ENCODE measurements at places on chromosomes 2 and 18.

DNA sequence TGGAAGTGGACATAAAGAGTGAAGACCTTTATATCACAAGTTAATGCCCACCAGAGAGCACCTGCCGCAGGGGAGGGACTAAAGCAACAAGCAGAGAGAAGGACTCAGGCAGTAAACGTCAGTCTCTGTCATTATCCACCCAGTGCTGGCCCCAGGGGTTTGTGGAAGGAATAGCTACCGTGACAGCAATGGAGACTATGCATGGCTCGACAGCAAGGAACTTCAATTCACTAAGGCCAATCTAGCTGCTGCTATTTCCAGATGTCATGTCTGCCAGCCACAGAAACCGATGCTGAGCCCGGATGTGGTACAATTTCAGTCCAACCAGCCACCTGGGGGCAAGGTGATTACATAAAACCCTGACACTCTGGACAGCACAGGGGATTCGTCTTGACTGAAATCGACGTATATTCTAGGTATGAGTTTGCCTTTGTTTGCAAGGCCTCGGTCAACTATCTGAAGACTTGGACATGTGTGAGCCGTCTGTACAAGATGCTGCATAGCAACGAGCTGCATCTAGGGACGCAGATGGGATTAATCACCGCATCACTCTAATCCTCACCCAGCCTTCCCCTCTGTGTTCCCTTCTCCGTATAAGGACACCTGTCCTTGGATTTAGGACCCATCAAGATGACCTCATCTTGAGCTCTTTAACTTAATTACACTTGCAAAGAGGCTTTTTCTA lies 154.1 kb upstream of the SH3BP4 start:
- no peak for DNase-seq

DNA sequence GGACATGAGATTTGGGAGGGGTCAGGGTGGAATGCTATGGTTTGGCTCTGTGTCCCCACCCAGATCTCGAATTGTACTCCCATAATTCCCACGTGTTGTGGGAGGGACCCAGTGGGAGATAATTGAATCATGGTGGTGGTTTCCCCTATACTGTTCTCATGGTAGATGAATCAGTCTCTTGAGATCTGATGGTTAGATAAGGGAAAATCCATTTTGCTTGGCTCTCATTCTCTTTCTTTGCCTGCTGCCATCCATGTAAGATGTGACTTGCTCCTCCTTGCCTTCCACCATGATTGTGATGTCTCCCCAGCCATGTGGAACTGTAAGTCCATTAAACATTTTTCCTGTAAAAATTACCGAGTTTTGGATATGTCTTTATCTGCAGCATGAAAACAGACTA lies 80.9 kb upstream of the GALNT5 start:
- DNase-seq, result no peak

DNA sequence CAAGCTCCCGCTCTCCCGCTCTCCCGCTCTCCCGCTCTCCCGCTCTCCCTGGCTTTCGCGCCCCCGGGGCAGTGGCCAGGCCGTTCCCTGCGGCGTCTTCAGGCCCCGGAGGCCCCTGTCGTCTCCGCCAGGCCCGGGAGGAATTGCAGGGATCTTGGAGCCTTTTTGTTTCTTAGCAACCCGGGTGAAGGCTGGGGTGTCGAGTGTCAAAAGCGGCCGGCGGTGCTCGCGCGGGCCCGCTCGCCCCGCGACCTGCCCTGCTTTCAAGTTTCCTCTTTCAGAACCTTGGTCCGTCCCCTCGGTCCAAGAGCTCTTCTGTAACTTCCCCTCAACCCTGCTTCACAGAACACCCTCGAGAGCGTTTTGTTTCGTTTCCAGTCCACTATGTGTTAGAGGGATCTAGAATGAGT lies 1.4 kb downstream of the RNF138 start:
- peak; percentile 27 for DNase-seq

GRCh38 chr18:24734058-24734457 lies 273.6 kb downstream of the HRH4 start:
- no peak for DNase-seq

- DNase-seq, result no peak
Measured at GRCh38 chr2:237557633-237558015, 8.8 kb upstream of the PRLH start.

GRCh38 chr2:174011796-174012195 lies 46.6 kb upstream of the SP3 start:
- no peak for DNase-seq

DNA sequence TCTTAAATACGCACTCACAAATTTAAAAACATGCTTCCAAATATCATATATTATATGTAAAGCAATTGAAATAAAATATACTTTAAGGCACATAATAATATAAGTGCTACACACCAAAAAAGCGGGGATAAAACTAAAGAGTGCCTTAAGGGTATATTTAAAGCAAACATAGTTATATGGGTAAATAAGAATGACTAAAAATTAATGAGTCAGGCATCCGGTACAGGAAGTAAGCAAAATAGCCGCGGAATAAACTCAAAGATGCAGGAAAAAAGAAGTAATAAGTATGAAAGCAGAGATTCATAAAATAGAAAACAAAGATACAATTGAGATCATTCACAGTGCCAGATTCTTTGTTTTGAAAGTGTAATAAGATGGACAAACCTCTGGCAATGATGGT lies 503.5 kb upstream of the SOX11 start:
- DNase-seq, result no peak

- DNase-seq, result no peak
Measured at GRCh38 chr2:113218283-113219091, 44.7 kb downstream of the PSD4 start.

DNA sequence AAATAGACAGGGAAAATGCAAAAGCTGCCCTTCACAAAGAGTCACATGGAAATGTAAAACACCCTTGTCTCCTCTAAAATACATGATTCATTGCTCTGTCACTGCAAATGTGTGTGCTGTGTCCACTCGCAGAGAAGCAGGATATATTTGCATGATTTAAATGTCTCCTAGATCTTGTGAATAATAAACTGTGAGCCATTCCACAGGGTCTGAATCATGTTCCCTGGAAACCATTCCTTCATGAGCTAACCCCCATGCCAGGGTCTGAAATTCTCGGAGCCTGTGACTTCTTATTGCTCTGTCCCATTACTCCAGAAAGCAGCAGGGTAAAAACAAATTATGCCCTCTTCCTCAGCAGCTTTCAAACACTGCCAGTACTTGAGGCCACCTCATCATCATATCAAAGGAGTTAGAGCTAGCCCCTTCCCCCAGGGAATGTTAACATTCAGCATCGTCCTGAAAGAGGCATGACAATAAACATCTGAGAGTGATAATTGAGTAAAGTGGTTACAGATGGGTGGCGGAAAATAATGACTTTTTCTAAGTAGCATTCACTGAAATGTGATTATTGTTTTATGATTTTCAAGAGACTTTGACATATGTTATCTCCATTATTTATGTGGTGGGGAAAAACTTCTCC lies 11.7 kb upstream of the CNGA3 start:
- DNase-seq, result no peak

DNA sequence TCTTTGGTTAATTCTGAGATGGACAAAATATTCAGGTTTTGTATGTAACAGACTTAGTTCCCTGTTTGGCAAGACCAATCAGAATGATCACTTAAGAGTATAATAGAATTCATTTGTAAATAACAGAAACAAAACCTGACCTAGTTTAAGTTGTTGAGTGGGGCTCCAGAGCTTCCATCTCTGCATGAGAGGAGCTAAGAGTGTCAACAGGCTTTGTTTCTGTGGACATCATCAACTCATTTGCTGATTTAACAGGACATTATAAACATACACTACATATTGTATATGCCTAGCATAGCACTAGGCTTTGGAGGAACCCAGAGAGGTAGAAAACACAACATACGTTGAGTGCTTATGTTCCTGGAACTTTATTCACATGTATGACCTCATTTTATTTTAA lies 75.3 kb upstream of the TRIB2 start:
- no peak for DNase-seq

GRCh38 chr2:239866350-239866749 lies 158.8 kb downstream of the NDUFA10 start:
- DNase-seq, result no peak

GRCh38 chr2:24315669-24316068 lies 44.7 kb downstream of the ITSN2 start:
- no peak for DNase-seq

GRCh38 chr2:233833345-233833744 lies 21.0 kb downstream of the HJURP start:
- DNase-seq, result no peak

DNA sequence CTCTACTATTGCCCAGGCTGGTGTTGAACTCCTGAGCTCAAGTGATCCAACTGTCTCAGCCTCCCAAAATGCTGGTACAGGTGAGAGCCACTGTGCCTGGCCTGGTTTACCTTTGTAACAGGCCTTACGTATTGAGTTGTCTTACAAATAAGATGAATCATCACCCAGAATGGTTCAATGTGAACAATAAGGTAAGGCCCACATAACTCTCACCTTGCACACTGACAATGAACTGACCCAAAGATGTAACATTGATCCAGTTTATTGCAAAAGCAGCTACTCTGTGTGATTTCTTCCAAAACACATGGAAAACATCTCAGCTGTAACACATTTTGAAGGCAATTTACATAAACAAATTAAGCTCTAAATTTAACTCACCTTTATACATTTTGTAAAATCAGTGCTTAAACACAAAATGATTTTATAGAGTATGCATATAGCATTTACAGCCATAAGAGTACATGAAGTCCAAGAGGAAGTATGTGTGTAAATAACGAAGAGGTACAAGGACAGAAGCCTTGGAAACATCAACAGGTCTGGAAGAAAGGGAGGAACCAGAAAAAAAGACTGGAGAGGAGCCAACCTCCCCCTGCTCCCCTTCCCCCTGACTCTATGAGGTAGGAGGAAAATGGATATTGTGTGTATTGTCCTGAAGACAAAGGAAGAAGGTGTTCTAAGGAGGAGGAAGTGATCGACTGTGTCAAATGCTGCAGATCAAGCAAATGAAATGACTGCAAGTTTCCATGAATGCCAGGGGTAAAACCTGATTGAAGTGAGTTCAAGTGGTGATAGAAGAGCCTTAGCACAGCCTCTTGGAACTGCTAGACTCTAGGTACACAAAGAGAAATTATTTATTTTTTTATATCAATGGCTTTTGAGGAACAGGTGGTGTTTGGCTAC lies 5.6 kb upstream of the WDFY1 start:
- DNase-seq, result no peak

- DNase-seq, result no peak
Measured at GRCh38 chr18:41231681-41232080, 723.4 kb upstream of the PIK3C3 start.

Data from activated naive CD4-positive, alpha-beta T cell treated with anti-CD3 and anti-CD28 coated beads, Interleukin-2, amount 50 U/mL, for 16 hours (primary cell).